T1000 (cell line): ENCODE measurements at places on chromosomes 5 and 9.

DNA sequence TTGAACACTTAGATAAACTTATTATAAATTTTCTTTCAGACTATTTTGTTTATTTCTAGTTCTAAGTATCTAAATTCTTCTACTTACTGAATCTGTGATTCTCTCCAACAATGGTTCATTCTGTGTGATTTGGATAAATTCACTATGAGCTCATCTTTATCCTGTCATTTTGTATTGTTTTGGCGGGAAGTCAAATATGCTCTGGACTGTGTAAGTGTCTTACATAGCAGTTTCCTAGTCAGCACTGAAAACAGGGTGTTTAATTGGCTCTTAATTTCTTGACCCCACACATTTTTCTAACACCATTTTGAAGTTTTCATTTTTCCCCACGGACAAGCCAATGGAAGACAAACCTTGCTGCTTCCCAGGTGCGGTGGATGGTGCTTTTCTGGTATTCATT is 207.0 kb upstream of the ACO1 start:
- DNase-seq = no peak

DNA sequence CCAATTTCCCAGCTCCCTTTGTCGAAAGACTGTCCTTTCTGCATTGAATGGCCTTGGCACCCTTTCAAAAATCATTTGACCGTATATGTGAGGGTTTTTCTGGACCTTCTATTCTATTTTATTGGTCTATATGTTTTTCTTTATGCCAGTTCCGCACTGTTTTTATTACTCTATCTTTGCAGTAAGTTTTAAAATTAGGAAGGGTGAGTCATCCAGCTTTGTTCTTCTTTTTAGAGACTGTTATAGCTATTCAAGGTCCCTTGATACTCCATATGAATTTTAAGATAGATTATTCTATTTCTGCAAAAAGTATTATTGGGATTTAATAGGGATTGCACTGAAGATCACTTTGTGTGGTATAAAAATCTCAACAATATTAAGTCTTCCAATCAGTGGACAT is 44.2 kb upstream of the STARD4 start:
- DNase-seq = no peak

GRCh38 chr9:84970432-84970831 is 300.9 kb downstream of the NTRK2 start:
- DNase-seq = no peak

DNA sequence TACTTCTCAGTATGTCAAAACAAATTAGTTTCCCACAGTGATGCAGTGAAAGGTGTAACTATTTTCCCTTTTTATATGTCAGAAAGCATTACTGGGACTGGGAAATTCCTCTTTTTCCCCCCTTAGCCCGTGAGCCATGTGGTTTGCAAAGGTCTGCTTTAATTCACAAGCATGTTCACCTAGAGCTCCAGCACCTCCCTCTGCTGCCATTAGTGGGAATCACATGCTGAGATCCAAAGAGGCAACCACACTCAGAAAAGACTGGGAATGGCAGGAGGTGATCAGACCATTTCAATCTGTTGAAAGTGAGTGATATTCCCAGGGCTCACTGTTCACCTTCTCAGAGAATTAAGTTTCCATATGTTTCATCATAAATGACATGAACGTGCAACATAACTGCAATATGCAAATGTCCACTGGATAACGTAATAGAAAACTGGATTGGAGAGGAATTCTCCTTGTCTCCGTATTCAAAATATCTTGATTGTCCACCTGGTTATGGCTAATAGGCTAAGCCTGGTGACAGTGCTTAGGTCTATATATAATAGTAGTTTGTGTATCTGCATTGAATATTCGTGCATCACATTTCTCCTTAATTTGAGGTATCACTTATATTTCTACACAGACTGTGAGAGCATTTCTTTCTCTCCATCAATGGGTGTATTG is 703.5 kb upstream of the WWC1 start:
- DNase-seq = no peak

- no peak for DNase-seq
Measured at GRCh38 chr5:158010831-158011230, 151.9 kb upstream of the CLINT1 start.

DNA sequence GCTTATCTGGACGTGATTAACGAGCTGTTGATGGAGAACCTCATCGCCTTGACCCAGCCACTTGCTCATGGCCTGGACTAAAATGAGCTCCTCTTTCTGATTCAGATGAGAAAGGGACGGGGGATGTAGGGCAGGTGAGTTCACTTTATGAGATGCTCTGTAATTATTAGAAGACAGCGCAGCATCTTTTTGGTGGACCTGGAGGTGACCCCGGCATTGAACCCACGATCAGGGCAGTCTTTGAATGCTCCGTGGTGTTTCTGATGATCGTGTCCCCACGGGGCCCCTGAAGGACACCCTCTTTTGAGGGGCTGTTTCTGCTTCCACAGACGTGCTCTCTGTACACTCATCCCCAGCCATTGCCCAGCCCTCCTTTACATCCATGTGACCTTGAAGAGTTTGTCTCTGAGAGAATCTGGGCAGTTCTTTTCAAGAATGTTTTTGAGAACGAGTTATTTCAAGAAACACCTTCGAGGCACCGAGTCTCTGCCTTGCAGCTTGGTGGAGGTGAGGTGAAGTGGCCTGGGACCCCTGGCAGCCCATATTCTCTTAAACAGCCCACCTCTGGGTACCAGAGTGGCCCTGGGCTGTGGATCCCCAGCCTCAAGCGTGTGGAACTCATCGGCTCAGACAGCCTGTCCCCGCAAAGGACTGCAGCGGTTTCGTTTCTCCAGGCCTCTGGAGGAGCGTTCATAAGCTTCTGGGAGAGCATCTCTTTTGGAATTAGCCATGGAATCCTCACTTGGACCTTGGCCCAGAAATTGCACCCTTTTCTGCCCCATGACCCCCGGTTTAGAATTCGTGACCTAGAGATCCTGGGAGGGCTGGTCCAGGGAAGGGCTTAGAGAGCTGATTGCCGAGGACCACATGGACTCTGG is 50.3 kb downstream of the COL5A1 start:
- DNase-seq = no peak

GRCh38 chr9:16386007-16386826 is 484.3 kb downstream of the BNC2 start:
- no peak for DNase-seq

- no peak for DNase-seq
Measured at GRCh38 chr9:27426511-27427271, 97.4 kb upstream of the IFNK start.

DNA sequence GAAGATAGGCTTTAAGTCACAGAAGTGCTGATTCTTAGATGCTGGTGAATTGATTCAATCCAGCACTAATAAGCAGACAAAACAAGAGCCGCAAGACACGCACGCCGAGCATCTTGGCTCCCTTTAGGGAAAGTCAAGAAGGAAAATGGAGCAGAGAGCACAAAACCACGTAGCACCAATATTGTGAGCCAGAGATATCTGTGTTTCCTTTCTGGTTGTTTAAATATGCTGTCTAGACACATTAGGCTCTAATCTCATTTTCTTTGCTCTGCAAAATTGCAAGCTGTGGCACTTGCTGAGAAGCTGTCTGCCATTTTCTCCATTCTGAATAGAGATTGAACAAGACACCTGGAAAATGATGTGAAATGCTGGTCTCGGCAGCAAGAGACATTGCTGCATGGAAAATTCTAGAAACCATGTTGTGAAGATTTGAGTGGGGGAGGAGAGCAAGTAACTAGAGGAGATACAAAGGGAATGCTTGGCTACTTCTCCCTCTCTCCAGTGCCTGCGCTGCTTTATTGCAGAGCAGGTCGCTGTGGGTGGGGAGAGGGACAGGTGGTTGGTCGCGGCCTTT is 336.3 kb downstream of the MED10 start:
- DNase-seq = no peak

GRCh38 chr9:123863164-123863855 is 66.6 kb downstream of the DENND1A start:
- no peak for DNase-seq

GRCh38 chr9:10008101-10008799 is 604.6 kb downstream of the PTPRD start:
- DNase-seq = no peak

- no peak for DNase-seq
Measured at GRCh38 chr5:124310453-124310852, 436.0 kb downstream of the ZNF608 start.

GRCh38 chr5:122705851-122706250 is 69.0 kb upstream of the SNX2 start:
- no peak for DNase-seq

DNA sequence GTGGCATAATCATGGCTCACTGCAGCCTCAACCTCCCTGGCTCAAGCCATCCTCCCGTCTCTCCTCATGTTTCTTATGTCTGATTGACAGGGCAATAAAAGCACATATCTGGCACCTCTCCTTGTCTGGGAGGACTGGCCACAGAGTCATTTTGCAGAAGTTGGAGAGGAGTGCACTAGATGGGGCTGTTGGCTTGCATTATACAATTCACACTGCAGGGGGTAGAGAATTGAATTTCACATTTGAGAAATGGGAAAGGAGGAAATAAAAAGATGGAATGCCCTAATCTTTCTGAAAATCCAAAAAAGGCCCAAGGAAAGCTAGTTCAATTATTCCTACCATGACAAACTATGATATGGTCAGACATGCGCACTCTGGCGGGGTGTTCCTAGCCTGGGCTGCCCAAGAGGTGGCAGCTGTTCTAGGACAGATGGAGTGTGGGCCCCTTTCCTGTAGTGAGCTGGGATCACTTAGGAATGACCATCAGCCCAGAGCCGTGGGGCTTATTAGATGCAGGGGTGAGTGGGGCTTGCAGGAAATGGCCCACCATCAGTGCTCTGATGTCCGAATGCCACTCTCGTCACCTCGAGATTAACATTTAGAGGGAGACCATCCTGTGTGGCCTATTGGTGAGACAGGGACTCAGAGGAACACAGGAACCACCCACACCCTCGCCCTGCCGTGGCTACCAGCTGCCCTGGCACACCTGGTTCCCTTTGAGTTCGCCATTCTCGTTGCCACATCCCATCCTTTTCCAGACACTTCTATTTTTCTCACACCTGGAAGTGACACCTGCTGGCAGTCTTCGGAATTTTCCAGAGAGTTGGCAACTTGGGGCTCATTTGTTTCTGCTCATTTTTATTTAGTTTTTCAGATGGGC is 21.8 kb upstream of the ANKRD18A start:
- DNase-seq = no peak

GRCh38 chr9:108997112-108997511 is 16.2 kb downstream of the CTNNAL1 start:
- no peak for DNase-seq

GRCh38 chr5:38546691-38547146 is 9.7 kb downstream of the LIFR start:
- DNase-seq = no peak

GRCh38 chr5:80895523-80895922 is 64.6 kb upstream of the RASGRF2 start:
- no peak for DNase-seq

GRCh38 chr5:113270086-113270485 is 164.7 kb downstream of the TSSK1B start:
- no peak for DNase-seq

DNA sequence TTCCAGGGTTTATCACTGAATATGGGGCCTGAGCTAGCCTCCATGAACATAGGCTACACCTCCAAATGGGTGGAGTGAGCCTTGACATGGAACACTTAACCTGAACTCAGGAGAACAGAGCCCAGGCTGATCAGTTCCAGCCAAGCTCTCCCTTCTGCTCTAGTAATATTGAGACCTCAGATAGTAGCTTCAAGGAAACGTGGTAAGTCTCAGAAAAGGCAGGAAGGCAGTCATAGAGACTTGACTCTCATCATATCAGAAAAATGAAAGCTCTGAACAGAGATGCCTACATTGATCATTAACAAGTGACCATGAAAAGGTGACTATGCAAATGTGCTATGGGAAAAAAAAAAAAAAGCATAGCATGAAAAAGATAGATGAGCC is 40.5 kb upstream of the MYO10 start:
- DNase-seq = no peak

GRCh38 chr5:120545007-120545406 is 80.9 kb downstream of the PRR16 start:
- DNase-seq = no peak

DNA sequence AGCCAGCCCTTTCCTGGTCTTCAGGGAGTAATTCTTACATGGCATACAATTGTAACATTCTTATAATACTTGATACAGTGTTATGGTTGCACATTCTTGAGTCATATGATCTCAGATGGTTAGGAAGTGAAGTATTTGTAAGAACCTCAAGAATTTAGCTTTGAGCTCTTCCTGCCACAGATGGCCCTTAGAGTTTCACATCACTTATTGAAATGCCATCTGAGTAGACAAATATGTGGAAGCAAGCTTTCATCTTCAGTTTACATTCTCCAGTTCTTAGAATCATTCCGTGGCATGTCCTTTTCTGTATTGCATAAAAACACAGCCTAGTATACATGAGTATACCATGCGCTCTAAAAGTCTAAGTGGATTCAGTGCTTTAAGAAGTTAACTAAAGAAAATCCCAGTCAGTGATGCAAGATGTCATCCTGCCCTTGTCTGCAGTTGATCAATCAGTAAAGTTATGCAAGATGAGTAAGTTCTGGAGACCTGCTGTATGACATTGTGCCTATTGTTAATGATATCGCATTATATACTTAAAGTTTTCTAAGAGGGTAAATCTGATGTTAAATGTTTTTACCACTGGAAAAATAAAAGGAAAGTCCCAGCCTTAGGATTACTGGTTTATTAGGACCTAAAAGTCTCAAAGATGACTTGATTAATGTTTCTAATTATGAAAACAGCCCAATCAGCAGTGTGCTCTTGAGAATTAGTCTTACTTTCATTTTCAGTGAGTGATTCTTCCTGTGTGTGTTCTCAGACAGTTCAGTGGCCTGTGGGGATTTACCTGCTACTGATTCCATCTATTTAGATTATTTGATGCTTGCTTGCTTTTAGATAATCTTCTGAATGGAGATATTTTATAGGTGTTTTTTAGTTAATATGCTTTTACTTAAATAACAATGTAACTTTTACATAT is 29.4 kb downstream of the RHOBTB3 start:
- no peak for DNase-seq

- DNase-seq = no peak
Measured at GRCh38 chr9:94761481-94761880, 35.0 kb downstream of the AOPEP start.

DNA sequence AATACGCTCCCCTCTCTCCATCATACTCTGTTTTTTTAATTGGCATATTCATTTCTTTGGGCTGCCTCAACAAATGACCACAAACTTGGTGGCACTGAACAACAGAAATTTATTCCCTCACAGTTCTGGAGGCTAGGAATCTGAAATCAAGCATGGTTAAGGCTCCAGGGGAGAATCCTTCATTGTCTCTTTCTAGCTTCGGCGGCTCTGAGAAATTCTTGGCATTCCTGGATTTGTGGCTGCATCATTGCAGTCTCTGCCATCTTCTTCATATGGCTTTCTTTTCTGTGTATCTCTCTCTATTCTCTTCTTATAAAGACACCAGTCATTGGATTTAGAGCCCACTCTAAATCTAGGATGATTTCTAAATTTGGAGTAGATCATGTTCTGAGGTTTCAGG is 10.9 kb upstream of the SLC24A2 start:
- DNase-seq = no peak

DNA sequence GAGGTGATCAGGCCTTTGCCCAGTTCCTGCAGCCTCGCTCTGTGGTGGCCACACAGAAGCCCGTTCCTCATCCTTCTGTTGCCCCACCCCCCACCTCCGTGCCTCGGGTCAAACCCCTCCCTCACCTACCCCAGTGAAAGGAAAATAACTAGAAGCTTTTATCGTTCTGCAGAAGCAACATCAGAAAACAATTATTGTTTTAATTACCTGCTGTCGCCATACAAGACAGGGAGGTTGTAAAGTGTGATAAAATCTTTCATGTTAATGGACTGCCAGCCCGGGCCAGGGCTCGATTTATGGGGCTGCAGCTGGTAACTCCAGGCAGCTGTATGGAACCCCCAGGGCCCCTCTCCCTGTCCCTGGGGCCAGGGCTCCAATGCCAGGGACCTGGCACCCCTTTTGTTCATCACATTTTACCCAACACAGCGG is 20.6 kb downstream of the UNC5A start:
- DNase-seq = no peak
